ENCODE measurements at places on chromosomes 11 and 22. TPM values are rescaled to one million over a fixed set of nuclear protein-coding genes. Genes with fewer than 3 reads are reported as not detected.

Gene DGCR6
- 0.28 TPM for total RNA-seq

Gene GRAMD1B
- total RNA-seq: 38.6 TPM

Gene C11orf97
- not detected for total RNA-seq

Gene MAPK11
- 11.6 TPM for total RNA-seq

Gene KDM4D
- total RNA-seq: 1.8 TPM

Gene CCDC188
- not detected for total RNA-seq

Gene FGF19
- not detected for total RNA-seq

Gene TENM4
- not detected for total RNA-seq

Gene WNT7B
- total RNA-seq: not detected

Gene SNX15
- total RNA-seq: 14.2 TPM

Gene PLEKHB1
- 16.2 TPM for total RNA-seq

Gene RBM4
- total RNA-seq: 122 TPM

Gene RIMBP3C
- 0.18 TPM for total RNA-seq

Gene STK33
- total RNA-seq: 0.55 TPM

Gene OVOL1
- total RNA-seq: 0.09 TPM

Gene NELL1
- total RNA-seq: not detected

Gene P2RY6
- not detected for total RNA-seq

Gene GSTT2B
- total RNA-seq: not detected

Gene SFI1
- total RNA-seq: 221 TPM

Gene NPTXR
- total RNA-seq: 1.4 TPM

Gene SLC22A24
- not detected for total RNA-seq

Gene ZNF143
- 32.6 TPM for total RNA-seq

Gene GLB1L2
- total RNA-seq: 4.2 TPM

Gene GNAZ
- total RNA-seq: 1.5 TPM

Gene LIPT2
- 4.2 TPM for total RNA-seq

Gene SMIM35
- total RNA-seq: not detected

Gene PTPN5
- total RNA-seq: not detected

Gene CCDC81
- 0.79 TPM for total RNA-seq

Gene VPREB3
- 0.80 TPM for total RNA-seq

Gene CARD18
- total RNA-seq: not detected
